ENCODE measurements at places on chromosomes 3 and 15.

GRCh38 chr3:141408596-141408995, 40.3 kb downstream of the ZBTB38 start:
- DNase-seq, result no peak

DNA sequence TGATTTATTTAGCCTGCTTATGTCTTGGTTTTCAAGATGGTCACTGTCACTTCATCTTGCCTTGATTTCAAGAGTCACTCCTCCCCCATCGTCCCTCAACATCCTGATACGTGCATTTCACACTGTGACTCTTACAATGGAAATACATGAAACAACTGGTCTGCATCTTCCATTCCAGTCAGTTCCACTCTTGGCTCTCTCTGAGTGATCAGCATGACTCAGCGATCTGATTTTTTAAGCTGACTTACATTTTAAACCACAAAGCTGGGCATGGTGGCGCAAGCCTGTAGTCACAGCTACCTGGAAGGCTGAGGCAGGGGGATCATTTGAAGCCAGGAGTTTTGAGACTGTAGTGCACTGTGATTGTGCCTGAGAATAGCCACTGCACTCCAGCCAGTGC, 271.2 kb upstream of the ROPN1 start:
- DNase-seq, result peak; percentile 74

GRCh38 chr3:10504171-10505049, 976 bp downstream of the ATP2B2 start:
- no peak for DNase-seq

- no peak for DNase-seq
Observed at GRCh38 chr3:191340351-191340750, 10.0 kb upstream of the UTS2B start.

DNA sequence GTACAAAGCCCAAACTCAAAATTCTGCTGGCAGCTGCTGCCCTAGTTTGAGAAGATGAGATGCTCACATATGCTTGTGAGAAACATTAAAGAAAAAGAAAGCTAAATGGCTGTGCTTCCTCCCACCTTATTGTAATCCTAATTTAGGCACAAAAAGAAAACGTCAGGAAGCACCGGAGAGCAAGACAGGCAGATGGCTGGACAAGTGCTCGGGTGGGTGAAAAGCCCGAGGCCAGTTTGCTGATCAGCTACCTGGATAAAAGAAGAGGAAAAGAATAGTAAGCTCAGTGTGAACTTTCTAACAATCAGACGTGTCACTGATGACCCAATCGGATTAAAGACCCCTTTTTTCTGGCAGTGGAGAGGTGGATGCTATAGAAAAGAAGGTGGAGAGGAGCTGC, 368.0 kb upstream of the ATP10A start:
- no peak for DNase-seq

GRCh38 chr3:153043729-153044328, 118.2 kb upstream of the RAP2B start:
- peak; percentile 43 for DNase-seq

DNA sequence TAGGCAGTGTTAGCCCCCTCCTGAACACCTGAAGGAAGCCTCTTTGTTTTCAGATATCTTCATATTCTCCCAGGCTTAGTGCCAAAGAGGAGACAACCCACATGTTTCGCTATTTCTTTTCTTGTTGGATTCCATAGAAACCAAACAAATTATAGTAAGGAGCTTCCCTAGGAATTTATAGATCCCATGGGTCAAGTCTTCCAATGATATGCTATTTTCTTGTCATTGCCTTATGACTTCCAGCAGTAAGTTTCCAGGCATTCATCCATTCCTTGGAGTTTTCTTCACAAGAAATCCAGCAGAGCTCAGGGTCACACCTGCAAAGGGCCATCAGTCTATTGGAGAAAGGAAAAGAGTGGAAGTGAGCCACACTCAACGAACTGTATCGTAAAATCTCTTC, 9.9 kb upstream of the KCNMB2 start:
- no peak for DNase-seq

- DNase-seq, result no peak
Observed at GRCh38 chr3:77190374-77190773, 150.5 kb downstream of the ROBO2 start.

DNA sequence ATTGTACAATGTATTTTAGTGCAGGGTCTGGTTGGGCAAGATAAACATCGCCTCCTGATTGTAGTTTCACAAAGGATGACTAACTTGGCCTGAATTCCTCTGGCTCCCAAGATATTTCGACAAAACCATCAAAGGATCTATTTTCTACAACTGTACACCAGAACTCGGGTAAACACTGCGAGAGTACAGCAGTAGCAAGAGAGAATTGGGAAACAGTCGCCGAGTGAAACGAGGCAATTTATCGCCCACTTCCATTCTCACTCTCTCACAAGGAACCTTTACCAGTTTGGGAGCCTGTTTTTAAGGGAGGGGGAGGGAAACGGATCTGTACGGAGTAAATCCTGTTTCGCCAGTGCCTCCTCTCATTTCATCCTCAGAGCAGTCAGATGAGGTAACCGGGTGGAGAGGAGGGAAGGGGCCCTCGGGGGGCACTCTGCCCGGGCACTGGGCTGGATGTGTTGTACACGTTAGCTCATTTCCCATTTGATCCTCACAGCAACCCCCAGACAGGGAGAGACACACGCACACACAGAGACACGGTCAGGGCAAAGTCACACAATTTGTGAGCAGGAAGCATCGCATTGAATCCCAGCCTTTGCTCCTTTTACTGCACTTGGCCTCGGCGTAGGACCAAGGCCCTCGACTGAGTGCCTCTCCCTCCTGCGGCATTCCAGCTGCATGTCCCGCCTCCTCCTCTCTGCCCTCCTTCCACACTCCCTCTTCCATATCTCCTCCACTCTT, 120.1 kb downstream of the LIPC start:
- peak; percentile 75 for DNase-seq

GRCh38 chr3:25854635-25855034, 64.7 kb downstream of the OXSM start:
- peak; percentile 57 for DNase-seq

- DNase-seq, result no peak
Observed at GRCh38 chr3:177917234-177917861, 618.9 kb upstream of the KCNMB2 start.

DNA sequence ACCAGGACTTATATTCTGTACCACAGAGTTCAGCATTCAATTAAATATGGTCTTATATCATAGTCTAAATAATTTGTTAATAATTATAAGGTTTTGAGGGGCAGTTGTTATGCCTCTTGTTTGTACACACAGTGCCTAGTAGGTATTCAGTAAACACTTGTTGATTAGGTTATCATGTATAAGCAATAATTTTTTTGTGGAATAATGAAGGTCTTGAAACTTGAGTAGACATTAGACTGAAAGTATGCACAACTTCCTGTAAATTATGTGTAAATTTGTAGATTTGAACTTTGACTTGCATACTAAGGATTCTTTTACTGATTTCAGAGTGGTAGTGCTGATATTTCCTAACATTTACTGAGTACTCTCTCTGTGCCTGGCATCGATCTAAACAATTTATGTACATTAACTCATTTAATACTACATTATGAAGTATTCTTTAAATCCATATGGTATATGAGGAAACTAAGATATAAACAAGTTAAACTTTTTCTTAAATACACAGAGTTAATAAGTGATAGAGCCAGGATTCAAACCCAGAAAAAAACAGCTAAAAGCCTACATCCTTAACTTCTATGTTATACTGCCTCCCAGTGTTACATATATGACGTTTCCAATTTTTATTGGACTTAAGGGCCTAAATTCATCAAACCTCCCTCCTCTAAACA, 65.1 kb downstream of the GLCE start:
- peak; percentile 15 for DNase-seq

DNA sequence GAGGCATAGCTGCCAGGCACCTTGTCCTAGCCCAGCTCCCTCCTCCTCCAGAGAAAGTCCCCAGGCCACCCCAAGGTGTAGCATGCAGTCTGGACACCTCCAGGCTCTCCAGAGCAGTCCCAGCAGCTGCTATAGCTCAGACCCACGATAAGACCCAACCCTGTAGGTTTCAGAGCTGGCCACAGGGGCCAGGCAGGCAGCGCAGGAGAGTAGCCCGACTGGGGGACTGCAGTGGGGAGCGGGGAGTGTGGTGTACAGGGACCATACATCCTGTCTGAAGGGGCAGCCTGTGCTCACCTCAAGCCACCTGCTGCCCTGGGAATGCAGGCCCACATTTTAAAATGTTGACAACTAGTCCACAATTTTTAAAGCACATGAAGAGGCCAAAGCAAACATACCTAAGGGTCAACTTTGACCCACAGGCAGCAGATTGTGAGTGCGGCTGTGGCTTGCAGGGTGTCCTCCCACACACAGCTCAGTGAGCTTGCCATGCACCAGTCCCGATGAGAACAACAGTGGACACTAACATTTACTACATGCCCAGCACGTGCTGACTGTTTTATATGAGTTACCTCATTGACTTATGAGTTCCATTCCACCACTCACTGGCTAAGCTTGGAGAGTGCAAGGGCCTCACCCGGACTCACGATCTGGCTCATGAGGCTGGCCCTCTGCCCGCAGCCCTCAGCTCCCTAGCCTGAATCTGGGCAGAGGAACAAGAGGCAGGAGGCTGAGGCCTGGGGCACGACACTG, 81.4 kb downstream of the DNAJB8 start:
- peak; percentile 91 for DNase-seq

- no peak for DNase-seq
Observed at GRCh38 chr3:105399611-105400010, 32.9 kb downstream of the ALCAM start.

DNA sequence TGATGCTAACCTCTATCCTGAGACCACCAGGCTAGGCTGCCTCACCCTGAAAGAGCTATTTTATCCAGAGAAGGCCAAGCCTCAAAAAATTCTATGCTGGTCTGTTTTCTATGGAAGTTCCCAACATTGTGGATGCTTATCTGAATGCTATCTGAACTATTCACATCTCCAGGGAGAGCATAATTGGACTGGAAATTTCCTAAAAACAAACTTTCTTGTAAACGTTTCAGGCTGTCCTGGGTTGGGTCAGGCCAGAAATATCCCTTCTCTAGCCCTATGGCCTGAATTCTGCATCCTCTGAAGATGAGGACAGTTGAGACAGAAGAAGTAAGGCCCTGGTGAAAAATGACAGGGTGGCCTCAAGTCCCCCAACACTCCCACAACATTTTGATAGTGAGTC, 706.4 kb upstream of the NR2F2 start:
- DNase-seq, result no peak

DNA sequence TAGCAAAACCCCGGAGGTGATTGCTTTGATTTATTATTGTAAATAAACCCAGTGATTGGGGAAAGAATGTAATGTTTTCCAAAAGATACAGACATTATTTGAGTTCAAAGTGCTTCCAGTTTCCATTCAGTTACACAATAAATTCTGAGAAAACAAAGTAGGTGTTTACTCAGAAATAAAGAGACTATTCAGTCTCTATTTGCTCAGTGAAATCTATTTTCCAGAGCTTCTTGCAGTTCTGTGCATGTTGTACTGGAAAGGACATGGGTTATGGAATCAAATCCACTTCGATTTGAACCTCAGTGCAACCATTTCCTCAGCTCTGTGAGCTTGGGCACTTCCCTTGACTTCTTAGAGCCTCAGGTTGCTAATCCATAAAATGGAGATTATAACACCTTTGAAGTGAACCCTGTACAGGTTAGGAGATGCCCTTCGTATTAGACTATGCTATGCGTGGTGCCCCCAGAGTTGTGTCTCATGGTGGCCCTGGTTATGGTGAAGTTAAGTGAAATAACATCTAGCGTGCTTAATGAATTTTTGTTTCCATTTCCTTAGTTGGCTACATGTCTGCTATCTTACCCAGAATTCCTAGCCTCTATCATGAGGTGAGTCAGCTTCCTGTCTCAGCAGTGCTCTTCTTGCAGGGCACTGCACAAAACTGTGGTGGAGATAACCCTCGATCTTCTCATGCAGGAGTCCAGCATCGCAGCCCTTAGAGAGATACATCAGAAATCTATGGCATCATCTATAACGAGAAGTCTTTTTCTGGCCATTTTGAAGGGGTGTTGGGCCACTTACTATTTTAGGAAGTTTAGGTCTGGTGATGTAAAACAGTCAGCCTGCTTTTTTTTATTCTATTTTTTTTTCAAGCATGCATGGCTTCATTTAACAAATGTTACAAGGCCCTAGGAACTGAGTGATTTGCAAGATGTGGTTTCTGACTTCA, 97.7 kb downstream of the RPL39L start:
- no peak for DNase-seq

GRCh38 chr15:32636908-32637567, 4.5 kb upstream of the SCG5 start:
- DNase-seq, result no peak

GRCh38 chr15:101483462-101483861, 6.0 kb downstream of the PCSK6 start:
- DNase-seq, result no peak

GRCh38 chr15:50083424-50084025, 35.5 kb downstream of the ATP8B4 start:
- DNase-seq, result peak; percentile 10

- DNase-seq, result no peak
Observed at GRCh38 chr3:170323331-170323730, 34.2 kb upstream of the SKIL start.

DNA sequence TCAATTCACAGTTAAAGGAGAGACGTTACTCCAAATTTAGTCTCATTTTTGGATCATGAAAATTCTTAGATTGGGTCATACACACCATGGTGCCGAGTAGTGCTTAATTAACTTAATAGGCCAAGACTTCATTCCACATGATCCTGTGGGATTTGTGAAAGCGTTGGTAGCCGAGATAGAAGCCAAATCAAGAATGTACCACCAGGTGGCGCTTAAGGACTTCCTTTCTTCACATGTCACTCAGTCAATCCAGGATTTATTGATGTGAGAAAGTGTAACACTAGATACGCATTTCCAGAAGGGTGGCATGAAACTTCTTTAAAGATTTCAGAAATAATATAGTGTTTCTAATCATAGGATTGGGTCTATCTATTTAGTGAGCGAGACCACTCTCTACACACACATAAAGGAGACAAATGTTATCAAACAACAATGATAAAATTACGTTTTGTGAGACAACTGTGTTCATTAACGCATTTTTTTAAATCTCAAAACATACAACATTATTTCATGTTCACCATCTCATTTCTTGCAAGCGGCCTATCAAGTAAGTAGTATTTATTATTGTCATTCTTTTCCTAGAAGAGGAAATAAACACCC, 436.1 kb downstream of the CHL1 start:
- no peak for DNase-seq

GRCh38 chr15:42133886-42134502, 22.4 kb downstream of the PLA2G4F start:
- peak; percentile 70 for DNase-seq

DNA sequence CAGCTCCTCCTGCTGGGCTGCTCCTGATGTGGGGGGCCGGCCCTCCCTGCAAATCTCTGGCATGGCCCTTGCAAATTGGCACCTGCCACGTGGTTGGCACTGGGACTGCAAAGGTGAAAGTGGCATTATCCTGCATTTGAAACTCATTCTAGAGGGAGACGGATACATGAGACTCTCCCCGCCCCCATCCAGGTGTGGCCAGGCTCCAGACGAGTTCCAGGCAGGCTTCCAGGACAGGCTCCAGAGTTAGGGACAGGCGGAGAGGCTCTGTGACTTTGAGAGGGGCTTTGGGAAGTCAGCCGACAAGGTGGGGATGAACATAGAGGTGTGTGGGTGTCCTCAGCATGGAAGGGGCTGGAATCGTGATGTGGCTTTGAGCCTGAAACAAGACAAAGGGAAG, 178.5 kb downstream of the APBA2 start:
- DNase-seq, result no peak

GRCh38 chr3:194185221-194185620, 49.3 kb downstream of the HES1 start:
- DNase-seq, result no peak

GRCh38 chr3:194810076-194810475, 124.4 kb downstream of the FAM43A start:
- DNase-seq, result no peak

All from AG20443 (cell line).